ENCODE measurements at places on chromosomes 6 and 20. TPM values are rescaled to one million over a fixed set of nuclear protein-coding genes. Genes with fewer than 3 reads are reported as not detected.

Gene SIRPB2
- total RNA-seq: 2.9 TPM

Gene SMPD2
- 21.4 TPM for total RNA-seq

Gene CD24
- 86.9 TPM for total RNA-seq

Gene CEP43
- total RNA-seq: 9.1 TPM

Gene IYD
- total RNA-seq: not detected

Gene LAMP5
- total RNA-seq: 0.74 TPM

Gene SH3BGRL2
- 38.3 TPM for total RNA-seq

Gene JPH2
- total RNA-seq: 13.8 TPM

All from vagina (tissue), 2 donors.